CD4-positive, alpha-beta T cell treated with Interleukin-6 for 4 hours (primary cell): ENCODE measurements at places on chromosomes 12 and 14.

DNA sequence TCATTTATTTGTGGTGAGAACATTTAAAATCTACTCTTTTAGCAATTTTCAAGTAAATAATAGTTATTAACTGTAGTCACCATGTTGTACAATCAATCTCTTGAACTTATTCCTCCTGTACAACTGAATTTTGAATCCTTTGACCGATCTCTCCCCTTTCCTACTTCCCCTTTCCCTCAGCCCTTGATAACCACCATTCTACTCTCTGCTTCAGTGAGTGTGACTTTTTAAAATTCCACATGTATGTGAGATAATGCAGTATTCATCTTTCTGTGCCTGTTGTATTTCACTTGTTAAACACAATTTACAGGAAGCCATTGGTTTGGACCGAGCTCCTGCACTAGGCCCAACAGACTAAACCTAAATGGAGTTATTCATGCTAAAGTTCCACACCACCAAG, 458.9 kb upstream of the PDE3A start:
- DNase-seq, result no peak

DNA sequence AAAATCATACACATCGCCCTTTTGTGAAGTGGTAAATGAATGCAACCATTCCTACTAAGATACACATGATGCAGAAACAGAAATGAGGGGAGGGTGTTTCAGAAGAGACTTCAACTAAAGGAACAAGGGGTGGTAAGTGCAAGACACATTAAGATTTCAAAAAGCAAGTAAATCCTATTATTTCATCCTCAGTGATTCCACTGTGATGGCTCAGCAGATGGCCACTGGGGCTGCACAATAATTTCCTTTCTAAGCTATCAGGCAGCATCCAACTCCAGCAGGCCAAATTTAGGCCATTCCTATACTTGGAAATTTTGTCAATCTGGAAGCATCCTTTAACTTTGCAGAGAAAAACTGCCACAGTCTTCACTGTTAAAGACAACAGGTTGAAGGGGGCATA, 272.4 kb downstream of the NELL2 start:
- no peak for DNase-seq

- DNase-seq, result no peak
Measured at GRCh38 chr12:2580821-2581220, 213.9 kb upstream of the FKBP4 start.

DNA sequence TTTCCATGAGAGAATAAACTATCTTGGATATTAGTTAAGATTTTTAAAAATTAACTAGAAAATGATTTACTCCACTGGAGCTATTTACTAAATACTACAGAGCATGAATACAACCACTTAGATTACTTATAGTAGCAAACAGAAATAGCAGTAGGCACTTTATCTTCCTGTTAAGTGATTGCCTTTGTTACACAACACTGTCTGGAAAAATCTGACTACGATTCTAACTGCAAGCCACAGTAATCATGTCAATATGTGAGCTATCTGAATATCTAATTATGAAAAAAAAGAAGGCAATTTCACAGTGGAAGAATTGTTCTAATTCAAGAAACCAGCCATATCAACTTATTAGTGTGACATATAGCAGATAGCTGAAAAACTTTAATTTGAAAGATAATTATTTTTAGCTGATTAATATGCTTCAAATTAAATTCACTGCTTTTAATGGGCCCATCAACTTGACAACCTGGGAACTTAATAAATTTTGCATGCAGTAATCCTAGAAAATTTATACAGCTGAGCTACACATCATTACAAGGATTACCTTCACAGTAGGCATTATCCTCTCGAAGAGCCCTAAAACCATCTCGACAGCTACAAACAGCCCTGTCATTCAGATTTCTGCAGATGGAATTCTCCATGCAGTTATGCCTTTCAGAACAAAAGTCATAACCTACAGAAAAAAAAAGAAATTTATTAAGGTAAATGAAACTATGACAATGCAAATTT, 172.8 kb downstream of the NELL2 start:
- no peak for DNase-seq

DNA sequence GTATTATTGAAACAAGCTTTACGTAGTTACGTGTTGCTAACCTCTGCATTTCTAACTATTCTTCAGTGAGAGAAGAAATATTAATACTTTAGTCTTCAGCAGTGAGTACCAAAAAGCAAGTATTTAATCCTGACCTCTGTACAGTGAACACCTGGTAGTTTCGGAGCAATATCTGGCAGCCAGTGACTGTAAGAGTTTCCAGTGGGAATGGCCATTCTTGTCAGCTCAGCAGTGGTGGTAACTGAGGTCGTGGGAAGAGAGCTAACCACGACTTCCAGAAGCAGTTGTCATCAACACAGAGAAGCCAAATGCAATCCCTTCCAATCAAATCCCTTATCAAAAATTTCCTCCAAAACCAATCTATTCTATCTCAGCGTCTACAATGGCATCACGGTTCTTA, 1500.2 kb upstream of the FLRT2 start:
- no peak for DNase-seq

DNA sequence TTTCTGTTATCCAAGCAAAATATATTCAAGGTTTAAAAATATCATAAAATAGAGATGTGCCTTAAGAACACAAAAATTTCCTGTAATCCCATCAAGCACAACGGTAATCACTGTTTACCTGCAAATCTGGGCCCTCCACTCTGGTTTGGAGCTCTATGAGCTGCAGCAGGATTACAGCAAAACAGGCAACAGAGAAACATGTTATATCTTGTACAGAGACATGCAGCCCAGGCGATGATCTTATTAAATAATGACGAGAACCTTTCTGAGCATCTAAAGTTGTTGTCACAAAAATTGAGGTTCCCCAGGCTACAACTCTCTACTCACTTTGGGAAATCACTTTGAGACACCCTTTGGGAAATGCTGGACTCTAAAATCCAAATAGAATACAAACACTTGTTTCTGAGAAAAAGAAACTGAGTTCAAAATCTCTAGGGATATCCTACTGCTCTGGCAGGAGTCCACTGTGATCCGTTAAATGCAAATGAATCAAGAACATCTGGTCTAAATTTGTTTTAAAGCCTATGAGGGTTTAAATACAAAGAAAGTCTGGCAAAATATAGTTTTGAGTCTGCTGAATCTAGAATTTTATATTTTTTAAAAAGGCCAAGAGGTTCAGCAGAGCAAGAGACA, 36.3 kb downstream of the STON2 start:
- DNase-seq, result no peak

- DNase-seq, result no peak
Measured at GRCh38 chr14:44477953-44478352, 29.1 kb downstream of the FSCB start.

DNA sequence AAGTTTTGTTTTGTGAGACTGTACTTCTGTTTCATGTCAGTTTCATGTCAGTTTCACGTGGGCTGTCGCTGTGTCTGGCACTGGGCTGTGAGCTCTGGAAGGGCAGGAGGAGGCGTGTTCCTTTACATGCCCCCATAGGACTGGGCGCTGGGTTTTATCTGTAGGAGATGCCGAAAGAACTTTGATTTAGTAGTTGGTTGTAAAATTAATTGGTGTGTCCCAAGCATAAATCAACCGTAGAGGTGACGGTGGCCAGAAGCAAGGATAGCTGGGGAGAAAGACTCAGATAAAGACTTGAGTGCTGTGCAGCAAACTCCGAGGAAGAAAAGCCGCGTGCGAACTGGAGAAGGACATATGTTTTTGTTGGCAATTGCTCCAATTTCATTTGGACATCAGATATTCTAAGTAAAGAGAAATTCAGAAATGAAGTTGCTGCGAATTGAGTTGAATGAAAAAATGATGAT, 182.5 kb downstream of the VRK1 start:
- no peak for DNase-seq

DNA sequence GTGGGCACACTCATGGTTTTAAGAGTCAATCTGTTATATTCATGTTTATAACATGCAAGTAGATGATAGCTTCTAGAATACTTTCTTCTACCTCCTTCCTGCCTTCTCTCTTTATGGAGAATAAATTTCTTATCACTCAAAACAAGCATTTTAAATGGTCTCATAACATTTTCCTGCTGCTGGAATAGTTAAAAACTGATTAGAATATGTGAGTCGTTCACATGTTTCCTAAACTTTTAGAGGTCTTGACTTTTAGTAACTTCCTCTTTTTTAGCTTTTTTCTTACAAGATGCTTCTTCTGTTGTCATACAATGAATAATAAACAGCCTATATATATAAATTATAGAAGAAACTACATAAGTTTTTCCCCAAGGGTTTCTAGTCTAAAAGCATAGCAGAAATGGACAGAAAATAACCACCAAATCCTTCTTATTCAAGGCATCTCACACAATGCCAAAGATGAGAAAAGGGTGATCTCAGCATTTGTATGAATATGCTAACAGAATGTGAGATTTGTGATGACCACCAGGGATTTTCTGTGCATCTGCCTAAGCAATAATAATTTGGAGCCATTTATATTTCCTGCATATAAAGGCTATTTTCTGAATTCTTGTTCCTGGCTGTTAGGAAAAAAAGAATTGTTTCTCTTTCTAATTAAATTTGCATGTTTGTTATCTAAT, 127.8 kb downstream of the DAAM1 start:
- DNase-seq, result no peak

- no peak for DNase-seq
Measured at GRCh38 chr12:62603811-62604098, 137.1 kb downstream of the MON2 start.

DNA sequence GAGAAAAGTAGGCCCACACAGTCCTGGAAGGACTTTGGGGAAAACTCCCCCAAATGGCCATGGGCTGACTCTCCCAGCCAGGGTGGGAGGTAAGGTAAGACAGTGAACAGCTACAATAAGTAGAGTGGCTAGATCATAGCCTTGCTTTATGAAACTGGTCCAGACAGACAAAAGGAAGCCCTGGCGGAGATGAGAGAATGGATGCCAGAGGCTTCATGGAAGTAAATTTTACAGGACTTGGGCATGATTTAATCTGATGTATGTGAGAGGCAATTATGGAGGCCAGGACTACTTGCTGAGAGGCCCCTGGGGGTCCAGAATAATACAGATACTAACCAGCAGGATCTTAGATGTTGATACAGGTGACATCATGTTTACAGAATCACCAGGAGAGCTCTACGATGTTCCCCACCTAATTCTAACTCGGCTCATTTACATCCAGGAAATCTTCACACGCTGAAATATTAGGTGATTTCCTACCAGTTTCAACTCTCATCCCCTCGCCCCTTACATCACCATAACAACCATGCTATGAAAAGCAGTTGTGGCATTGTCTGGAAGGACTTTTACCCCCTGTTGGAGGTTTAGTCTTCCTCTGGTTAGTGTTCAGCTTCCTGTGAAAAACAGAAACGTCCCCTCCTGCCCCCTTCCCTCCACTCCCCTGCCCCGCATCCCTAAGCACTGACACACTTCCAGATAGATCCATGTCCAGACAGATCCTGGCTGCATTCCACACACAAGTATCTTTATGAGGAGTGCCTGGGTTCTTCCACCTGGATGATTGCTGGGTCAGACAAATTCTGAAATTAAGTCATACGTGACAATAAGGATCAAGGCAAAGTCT, 39.5 kb upstream of the NT5DC3 start:
- DNase-seq, result no peak

GRCh38 chr14:70489579-70490200, 37.7 kb downstream of the ADAM21 start:
- DNase-seq, result no peak

DNA sequence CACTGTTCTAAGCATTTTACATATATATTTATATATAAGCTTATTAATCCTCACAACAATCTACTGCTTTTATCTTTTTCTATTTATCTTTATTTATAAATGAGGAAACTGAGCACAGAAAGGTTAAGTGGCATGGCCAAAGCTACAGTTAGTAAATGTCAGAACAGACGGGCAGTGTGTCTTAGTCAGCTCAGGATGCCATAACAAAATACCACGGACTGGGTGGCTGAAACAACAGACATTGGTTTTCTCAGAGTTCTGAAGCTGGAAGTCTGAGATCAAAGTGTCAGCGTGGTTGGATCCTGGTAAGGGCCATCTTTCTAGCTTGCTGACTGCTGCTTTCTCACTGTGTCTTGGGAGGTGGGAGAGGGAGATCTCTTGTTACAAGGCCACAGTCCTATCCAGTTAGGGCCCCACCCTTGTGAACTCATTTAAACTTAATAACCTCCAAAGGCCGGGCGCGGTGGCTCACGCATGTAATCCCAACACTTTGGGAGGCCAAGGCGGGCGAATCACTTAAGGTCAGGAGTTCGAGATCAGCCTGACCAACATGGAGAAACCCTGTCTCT, 19.8 kb downstream of the RPGRIP1 start:
- DNase-seq, result no peak

DNA sequence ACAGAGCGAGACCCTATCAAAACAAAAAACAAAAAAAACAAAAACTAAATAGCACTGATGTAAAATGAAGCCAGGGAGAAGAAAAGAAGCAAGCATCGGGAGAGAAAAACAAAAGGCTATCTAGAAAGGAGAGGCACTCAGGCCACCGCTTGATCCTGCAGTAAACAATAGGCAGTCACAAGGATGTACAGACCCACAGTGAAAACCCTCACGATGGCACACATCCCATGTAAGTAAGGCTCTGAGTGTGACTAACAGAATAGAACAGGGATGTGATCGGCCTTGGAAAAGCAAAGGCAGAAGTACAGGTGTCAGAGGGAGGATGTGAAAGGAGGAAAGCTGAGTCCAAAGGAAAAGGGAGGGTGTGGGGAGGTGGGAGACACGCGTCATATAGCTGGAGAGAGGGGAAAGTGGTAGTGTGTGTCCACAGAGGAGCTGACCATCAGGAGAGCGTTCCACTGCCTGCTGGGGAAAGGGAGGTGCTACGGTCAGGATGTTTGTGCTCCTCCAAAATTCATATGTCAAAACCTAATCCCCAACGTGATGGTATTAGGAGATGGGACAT, 31.5 kb downstream of the CAMKK2 start:
- no peak for DNase-seq

GRCh38 chr14:105447651-105448640, 26.7 kb upstream of the CRIP2 start:
- no peak for DNase-seq

GRCh38 chr12:78087363-78087675, 256.6 kb downstream of the NAV3 start:
- no peak for DNase-seq

- DNase-seq, result no peak
Measured at GRCh38 chr12:22729431-22729956, 104.5 kb downstream of the ETNK1 start.

- no peak for DNase-seq
Measured at GRCh38 chr12:107622001-107622400, 63.6 kb upstream of the PWP1 start.

DNA sequence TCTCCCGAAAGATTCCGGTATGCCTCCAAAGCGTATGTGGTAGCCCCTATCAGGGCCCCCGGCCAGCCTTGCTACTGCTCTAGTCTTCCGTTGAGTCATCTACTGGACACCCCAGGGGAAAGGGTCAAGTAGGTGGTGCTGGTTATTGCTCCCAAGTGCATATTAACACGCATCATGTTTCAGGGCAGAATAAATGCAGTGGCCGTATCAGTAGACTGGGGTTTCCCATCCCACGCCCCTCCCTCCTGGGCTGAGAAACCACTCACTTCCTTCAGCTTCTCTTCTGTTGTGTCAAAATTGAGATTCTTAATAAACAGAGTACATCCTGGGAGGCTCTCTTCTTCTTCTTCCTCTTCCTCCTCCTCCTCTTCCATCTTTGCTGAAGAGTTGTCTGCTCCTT, 39.3 kb downstream of the RBM19 start:
- DNase-seq, result no peak
